A549 treated with CORT108297 at 1 μM for 4 hours (cell line): ENCODE measurements at places on chromosomes 1 and 21. TPM values are rescaled to one million over a fixed set of nuclear protein-coding genes. Genes with fewer than 3 reads are reported as not detected.

ARHGEF16 gene
- 3.6 to 5.8 TPM (median 5.0 TPM) in 5 replicates for total RNA-seq

C4BPA gene
- total RNA-seq, result 0.37 to 1.0 TPM (median 0.72 TPM) in 5 replicates

EDN2 gene
- 6.9 to 11.0 TPM (median 10.3 TPM) in 5 replicates for total RNA-seq

NUP210L gene
- total RNA-seq, result not detected in 5 replicates

H3-3A gene
- 417 to 460 TPM (median 430 TPM) in 5 replicates for total RNA-seq

JAM2 gene
- total RNA-seq, result 0.03 TPM in 1 of 5 replicates, not detected in the others

GSTM1 gene
- total RNA-seq, result not detected in 5 replicates

TMEM82 gene
- total RNA-seq, result not detected in 5 replicates

ECE1 gene
- total RNA-seq, result 50.3 to 69.2 TPM (median 60.6 TPM) in 5 replicates

CRYAA gene
- 0.18 TPM in 1 of 5 replicates, not detected in the others for total RNA-seq

CD84 gene
- not detected in 5 replicates for total RNA-seq

PDXK gene
- 192 to 315 TPM (median 281 TPM) in 5 replicates for total RNA-seq

TMEM200B gene
- total RNA-seq, result 0.05 to 0.16 TPM (median 0.12 TPM) in 5 replicates

NTMT2 gene
- total RNA-seq, result not detected in 5 replicates

CD2 gene
- not detected in 5 replicates for total RNA-seq

TLR5 gene
- total RNA-seq, result 0.04 to 0.23 TPM (median 0.13 TPM) in 5 replicates

LRRC8D gene
- 32.9 to 41.9 TPM (median 41.2 TPM) in 5 replicates for total RNA-seq

CTNNBIP1 gene
- total RNA-seq, result 7.1 to 10.1 TPM (median 9.0 TPM) in 5 replicates

BRINP3 gene
- total RNA-seq, result not detected in 5 replicates

LCE1A gene
- total RNA-seq, result not detected in 5 replicates

CACHD1 gene
- total RNA-seq, result 1.3 to 1.6 TPM (median 1.5 TPM) in 5 replicates

CYP4A22 gene
- total RNA-seq, result not detected in 5 replicates

KISS1 gene
- total RNA-seq, result 0.27 to 1.2 TPM (median 0.73 TPM) in 4 of 5 replicates, not detected in the other

CLCA4 gene
- not detected in 5 replicates for total RNA-seq

SERTAD4 gene
- 0.67 to 0.92 TPM (median 0.78 TPM) in 5 replicates for total RNA-seq

RASAL2 gene
- 16.4 to 23.6 TPM (median 17.8 TPM) in 5 replicates for total RNA-seq

FAM72D gene
- 5.1 to 7.3 TPM (median 6.2 TPM) in 5 replicates for total RNA-seq

FCRL6 gene
- total RNA-seq, result not detected in 5 replicates

KRTAP11-1 gene
- total RNA-seq, result not detected in 5 replicates

PCP4 gene
- total RNA-seq, result not detected in 5 replicates

WDR64 gene
- not detected in 5 replicates for total RNA-seq

RUSC1 gene
- total RNA-seq, result 39.2 to 60.5 TPM (median 58.5 TPM) in 5 replicates

TMPRSS3 gene
- total RNA-seq, result 0.14 to 0.42 TPM (median 0.19 TPM) in 5 replicates

TGFBR3 gene
- total RNA-seq, result 2.7 to 3.5 TPM (median 3.2 TPM) in 5 replicates

NBPF20 gene
- total RNA-seq, result 2.9 to 3.7 TPM (median 3.1 TPM) in 5 replicates

ELF3 gene
- 183 to 288 TPM (median 257 TPM) in 5 replicates for total RNA-seq

MSH4 gene
- not detected in 5 replicates for total RNA-seq

TMPRSS15 gene
- not detected in 5 replicates for total RNA-seq

OR2M3 gene
- not detected in 5 replicates for total RNA-seq

PTPRC gene
- total RNA-seq, result not detected in 5 replicates

SPRR1B gene
- not detected in 5 replicates for total RNA-seq

NHLH1 gene
- 0.23 to 0.74 TPM (median 0.37 TPM) in 5 replicates for total RNA-seq
